ENCODE measurements at places on chromosomes 7 and 10. TPM values are rescaled to one million over a fixed set of nuclear protein-coding genes. Genes with fewer than 3 reads are reported as not detected.

JMJD1C gene
- 89.7 TPM for total RNA-seq

MBL2 gene
- 0.46 TPM for total RNA-seq

HMX3 gene
- not detected for total RNA-seq

ERVW-1 gene
- 0.51 TPM for total RNA-seq

COL13A1 gene
- not detected for total RNA-seq

DNA sequence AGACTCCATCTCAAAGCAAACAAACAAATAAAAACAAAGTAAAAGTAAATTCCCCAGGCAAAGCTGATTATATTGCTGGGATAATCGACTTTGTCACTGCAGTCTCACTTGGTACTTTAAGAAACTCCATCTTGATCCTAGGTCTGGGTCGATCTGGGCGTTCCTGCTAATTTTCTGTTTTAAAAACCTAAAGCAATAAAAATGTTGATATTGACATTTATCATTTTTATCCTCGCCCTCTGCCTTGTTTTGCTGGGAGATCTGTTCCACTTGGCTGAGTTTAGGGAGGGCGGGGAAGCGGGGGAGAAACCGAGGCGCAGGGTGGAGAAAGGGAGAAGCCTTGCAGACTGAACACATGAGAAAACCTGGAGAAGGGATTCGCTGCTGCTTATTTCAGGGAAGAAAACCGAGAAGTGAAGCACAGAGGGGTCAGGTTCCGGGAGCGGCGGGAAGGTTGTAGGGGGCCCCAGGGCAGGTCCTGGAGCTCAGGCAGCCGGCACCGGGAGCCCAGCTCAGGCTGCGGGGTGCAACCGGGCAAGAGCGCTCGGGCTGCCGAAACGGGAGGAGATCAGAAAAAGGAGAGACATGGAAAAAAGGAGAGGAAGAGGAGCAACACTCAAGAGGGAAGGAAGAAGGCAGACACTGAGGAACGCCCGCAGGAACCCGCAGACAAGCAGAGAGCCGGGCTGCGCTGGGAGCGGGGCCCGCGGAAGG is 27.3 kb upstream of the KMT2C start:
- H3K27ac ChIP-seq, result peak overlapping the region; percentile 86
- H3K4me3 ChIP-seq, result peak overlapping the region; percentile 80
- H3K4me1 ChIP-seq, result 0 out of 2 replicates have a peak, but pooled peaks cover 5% of the 10 kb centered on the region
- no peaks in the 10 kb centered on the region for H3K36me3 ChIP-seq

DNA sequence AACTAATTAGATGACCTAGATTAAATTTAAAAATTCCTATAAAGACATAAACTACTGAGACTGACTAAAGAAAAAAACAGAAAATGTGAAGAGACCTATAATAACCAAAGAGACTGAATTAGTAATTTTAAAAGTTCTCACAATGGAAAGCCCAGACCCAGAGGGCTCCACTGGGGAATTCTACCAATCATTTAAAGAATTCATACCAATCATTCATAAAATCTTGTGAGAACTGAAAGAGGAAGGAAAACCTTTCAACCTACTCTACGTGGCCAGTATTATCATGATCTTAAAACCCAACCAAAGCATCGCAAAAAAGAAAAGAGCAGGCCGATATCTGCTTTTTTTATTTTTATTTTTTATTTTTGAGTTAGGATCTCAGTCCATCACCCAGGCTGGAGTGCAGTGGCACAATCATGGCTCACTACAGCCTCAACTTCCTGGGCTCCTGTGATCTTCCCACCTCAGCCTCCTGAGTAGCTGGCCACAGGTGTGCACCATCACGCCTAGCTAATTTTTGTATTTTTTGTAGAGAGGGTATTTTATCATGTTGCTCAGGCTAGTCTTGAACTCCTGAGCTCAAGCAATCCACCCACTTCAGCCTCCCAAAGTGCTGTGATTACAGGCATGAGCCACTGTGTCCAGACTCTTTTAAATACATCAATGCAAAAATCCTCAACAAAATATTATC is 48.6 kb downstream of the DGKI start:
- no peaks in the 10 kb centered on the region for H3K4me1 ChIP-seq
- H3K27ac ChIP-seq, result no peak overlapping the region
- no peak for DNase-seq
- no peak overlapping the region for H3K4me3 ChIP-seq
- H3K27me3 ChIP-seq, result no peaks in the 10 kb centered on the region

GRCh38 chr7:29763266-29763665 is 43.0 kb upstream of the WIPF3 start:
- H3K4me1 ChIP-seq, result no peaks in the 10 kb centered on the region
- no peak overlapping the region for H3K4me3 ChIP-seq
- no peaks in the 10 kb centered on the region for H3K27me3 ChIP-seq
- no peaks in the 10 kb centered on the region for H3K36me3 ChIP-seq

DNA sequence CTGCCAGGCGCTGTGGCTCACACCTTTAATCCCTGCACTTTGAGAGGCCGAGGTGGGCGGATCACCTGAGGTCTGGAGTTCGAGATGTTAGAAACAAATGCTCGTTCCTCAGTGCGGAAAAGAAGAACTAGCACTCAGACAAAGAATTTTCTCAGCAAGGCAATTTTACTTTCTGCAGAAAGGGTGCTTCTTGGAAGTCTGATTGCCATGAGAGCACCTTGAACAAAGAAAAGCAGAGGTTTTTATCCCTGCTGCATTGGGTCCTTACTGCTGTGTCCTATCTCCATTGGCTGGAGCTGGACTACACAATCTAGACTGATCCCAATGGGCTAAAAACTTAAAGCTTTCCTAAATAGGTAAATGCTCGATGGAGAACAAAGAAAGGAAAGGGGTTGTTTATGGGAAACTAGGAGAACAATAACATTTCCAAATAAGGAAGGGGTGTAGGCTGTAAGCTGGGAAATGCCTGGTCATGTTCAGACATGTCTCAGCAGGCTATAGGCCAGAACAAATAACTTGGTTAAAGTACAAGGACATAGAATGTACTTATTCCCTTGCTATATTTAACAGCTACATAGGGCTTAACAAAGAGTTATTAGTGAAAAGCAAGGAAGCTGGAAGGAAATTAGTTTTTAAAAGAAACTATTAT is 26.1 kb upstream of the ACTR3B start:
- DNase-seq, result no peak
- H3K4me1 ChIP-seq, result no peaks in the 10 kb centered on the region
- no peaks in the 10 kb centered on the region for H3K36me3 ChIP-seq
- no peaks in the 10 kb centered on the region for H3K27me3 ChIP-seq

GRCh38 chr10:43166880-43167497 is 28.7 kb downstream of the CSGALNACT2 start:
- no peak for DNase-seq
- H3K27ac ChIP-seq, result no peak overlapping the region
- no peaks in the 10 kb centered on the region for H3K4me1 ChIP-seq
- no peaks in the 10 kb centered on the region for H3K27me3 ChIP-seq
- H3K4me3 ChIP-seq, result no peak overlapping the region

DNA sequence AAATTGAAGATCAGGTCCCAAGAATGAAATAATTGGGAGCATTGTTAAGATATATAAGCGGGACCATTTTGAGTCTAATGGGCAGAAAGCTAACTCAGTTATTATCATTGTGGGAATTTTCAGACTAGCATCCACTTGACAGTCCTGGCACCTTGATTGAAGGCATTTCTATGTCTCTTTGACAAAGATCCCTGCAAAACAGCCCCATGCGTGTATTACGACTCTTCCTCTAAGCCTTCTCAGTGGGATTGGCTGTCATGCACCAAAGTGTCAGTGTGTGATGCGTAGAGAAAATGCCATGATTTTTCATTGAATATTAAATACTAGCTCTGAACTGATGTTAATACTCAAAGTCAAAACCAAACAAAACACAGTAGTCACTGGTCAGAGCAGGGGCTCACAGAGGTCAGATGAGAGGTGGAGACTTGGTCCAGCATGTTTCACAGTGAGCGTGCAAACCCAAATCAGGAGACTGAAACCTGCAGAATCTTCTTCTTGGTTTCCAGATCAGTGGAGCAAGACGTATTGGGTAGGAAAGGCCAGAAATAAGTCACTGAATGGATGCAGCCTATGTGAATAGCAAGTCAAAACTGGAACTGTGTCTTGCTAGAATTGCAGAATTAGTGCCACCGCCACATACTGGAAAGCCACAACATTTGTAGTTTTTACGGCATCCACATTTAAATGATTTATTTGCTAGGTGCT is 303.6 kb upstream of the AKR1E2 start:
- H3K4me3 ChIP-seq, result no peak overlapping the region
- H3K27me3 ChIP-seq, result no peaks in the 10 kb centered on the region
- DNase-seq, result no peak
- H3K4me1 ChIP-seq, result no peaks in the 10 kb centered on the region
- no peaks in the 10 kb centered on the region for H3K36me3 ChIP-seq

DNA sequence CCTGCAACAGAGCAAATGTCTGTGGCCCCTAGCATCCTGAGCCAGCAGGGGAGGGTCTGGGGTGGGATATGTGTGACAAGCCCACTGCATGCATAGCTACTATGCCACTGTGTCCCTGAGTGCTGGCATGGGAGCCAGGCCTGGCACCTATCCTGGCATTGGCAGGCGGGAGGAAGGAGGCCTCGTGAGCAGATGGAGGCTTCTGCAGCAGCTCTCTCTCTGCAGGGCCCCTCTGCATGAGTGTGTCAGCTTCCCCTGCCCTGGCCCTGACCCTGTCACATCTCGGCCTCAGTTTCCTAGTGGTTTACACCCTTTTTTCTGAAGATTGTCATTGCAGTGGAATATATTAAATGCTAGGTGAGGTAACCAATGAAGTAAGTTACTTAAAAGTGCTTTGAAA is 13.1 kb upstream of the IMPDH1 start:
- no peak overlapping the region for H3K4me3 ChIP-seq
- no peaks in the 10 kb centered on the region for H3K27me3 ChIP-seq
- no peaks in the 10 kb centered on the region for H3K36me3 ChIP-seq
- no peak for DNase-seq

- H3K4me1 ChIP-seq, result no peaks in the 10 kb centered on the region
- H3K36me3 ChIP-seq, result peaks cover 1% of the 10 kb centered on the region
- H3K27ac ChIP-seq, result no peak overlapping the region
- H3K27me3 ChIP-seq, result no peaks in the 10 kb centered on the region
Observed at GRCh38 chr7:139630643-139631519, 107.4 kb downstream of the CLEC2L start.

DNA sequence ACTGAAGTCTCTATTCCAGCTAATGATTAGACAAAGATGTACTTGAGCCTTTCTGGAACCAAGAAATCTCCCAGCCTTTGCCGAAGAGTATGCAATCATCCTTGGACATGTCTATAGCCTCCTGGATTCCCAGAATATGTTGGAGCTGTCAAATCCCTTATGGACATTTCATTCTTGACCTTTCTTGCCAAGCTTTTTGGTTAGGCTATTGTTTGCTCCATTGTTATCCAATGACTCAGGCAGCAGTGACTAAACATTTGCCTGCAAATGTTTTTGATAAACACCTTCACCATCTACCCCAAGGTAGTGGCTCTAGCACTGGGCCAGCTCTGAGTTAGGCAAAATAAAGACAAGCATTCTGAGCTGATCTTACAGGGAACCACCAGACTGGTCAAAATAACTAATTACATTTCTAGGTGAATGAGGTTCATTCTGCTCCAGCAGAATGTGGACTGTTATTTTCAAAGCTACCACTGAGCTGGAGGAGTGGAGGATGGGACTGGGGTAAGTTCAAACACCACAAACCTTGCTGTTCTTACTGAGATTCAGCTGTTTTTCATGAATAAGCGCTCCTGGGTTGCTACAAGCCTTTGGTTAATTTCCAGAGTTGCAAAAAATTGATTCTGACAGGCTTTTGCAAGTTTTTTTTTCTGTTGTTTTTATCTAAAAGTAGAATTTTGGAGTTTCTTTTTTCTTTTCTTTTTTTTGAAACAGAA is 81.0 kb downstream of the TMEM270 start:
- no peaks in the 10 kb centered on the region for H3K27me3 ChIP-seq
- no peak overlapping the region for H3K4me3 ChIP-seq
- DNase-seq, result no peak
- H3K36me3 ChIP-seq, result no peaks in the 10 kb centered on the region
- H3K4me1 ChIP-seq, result no peaks in the 10 kb centered on the region
- no peak overlapping the region for H3K27ac ChIP-seq

- H3K4me1 ChIP-seq, result no peaks in the 10 kb centered on the region
- H3K27me3 ChIP-seq, result no peaks in the 10 kb centered on the region
- no peak overlapping the region for H3K27ac ChIP-seq
- H3K4me3 ChIP-seq, result no peak overlapping the region
Observed at GRCh38 chr7:110774071-110774470, 316.9 kb upstream of the LRRN3 start.

DNA sequence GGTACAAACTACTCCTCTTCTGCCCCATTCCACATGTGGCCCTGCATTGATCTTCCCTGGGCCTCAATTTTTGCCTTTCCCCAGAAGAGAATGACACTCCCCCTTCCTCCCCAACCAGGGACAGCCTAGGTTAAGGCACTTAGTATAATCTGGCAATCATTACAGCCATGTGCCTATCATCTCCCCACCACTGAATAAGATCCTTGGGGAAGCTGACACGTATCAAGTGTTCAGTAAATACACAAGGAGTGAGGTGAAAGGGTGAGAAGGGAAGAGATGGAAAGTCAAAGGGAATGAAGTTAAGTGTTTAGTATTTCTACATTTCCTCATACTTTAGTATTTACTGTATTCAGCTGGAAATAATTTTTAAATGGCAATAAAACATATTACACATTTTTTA is 31.9 kb downstream of the FBXW4 start:
- H3K4me3 ChIP-seq, result no peak overlapping the region
- H3K4me1 ChIP-seq, result no peaks in the 10 kb centered on the region
- no peaks in the 10 kb centered on the region for H3K27me3 ChIP-seq
- no peak overlapping the region for H3K27ac ChIP-seq

DNA sequence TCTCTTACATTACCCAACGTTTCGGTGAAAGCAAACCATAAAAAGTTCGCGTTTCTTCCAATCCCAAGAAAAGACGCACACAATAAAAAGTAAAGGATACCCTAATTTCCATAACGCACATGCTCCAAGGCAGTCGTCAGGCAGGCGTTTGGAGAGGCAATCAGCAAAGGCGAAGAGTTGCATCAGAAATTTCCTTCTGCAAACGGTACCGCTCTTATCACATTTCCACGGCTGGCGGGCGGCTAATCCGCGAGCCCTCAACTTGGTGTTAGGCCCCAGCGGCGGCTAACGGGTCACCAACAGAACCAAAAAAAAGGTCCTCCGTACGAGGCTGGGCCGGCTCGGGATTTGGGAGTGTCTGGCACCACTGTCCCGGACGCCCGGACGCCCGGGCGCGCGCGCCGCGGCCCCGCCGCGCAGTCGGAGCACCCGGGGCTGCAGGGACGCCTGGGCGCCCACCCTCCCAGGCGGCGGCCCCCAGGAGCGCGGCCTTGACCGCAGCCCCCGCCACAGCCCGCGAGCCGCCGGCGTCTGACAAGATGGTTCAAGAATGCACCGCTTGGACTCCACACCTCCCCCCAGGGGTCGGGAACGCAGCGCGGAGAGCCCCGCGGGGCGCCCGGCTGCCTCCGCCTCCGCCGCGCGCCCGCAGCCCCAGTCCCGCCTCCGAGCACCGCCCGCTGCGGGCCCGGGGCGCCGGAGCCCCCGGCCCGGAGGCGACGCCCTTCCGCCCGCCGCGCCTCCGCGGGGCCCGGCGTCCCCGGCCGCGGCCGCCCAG is 9.8 kb upstream of the GRB10 start:
- peaks cover 5% of the 10 kb centered on the region for H3K4me1 ChIP-seq
- DNase-seq, result no peak
- peak overlapping the region; percentile 47 for H3K4me3 ChIP-seq
- H3K36me3 ChIP-seq, result peaks cover 2% of the 10 kb centered on the region
- H3K27me3 ChIP-seq, result no peaks in the 10 kb centered on the region

All from Caco-2 (cell line).